Right cardiac atrium (tissue), 5 donors: ENCODE measurements at places on chromosomes 4 and X. TPM values are rescaled to one million over a fixed set of nuclear protein-coding genes. Genes with fewer than 3 reads are reported as not detected.

The CFP gene
- total RNA-seq = 7.3 TPM

The ERAS gene
- total RNA-seq = not detected

The TAF7L gene
- total RNA-seq = not detected

The LAMTOR3 gene
- total RNA-seq = 32.4 TPM

The FGG gene
- not detected for total RNA-seq

The ADH7 gene
- not detected for total RNA-seq

The GAGE12C gene
- total RNA-seq = not detected

The RTL5 gene
- total RNA-seq = 3.0 TPM

The MAGED2 gene
- 111 TPM for total RNA-seq

The ZAR1 gene
- total RNA-seq = not detected

The CHST7 gene
- total RNA-seq = 41.5 TPM

The CDKL2 gene
- total RNA-seq = 0.64 TPM

The PACRGL gene
- 12.6 TPM for total RNA-seq

The CA5B gene
- 7.5 TPM for total RNA-seq

The CT45A3 gene
- total RNA-seq = not detected

The MTMR1 gene
- total RNA-seq = 21.5 TPM

The HTR2C gene
- total RNA-seq = not detected

The NAA11 gene
- not detected for total RNA-seq

The PNMA6F gene
- not detected for total RNA-seq

The NUDT10 gene
- 0.17 TPM for total RNA-seq

The ERCC6L gene
- 0.11 TPM for total RNA-seq

The F8 gene
- 70.5 TPM for total RNA-seq

The FRAS1 gene
- 6.1 TPM for total RNA-seq

The ARSH gene
- not detected for total RNA-seq

The HPGDS gene
- 2.0 TPM for total RNA-seq

The SPACA5 gene
- total RNA-seq = not detected

The PDE6B gene
- total RNA-seq = 7.0 TPM

The RAB40A gene
- 0.49 TPM for total RNA-seq

The HSFX1 gene
- total RNA-seq = 2.9 TPM

The KLF8 gene
- 7.2 TPM for total RNA-seq

The NPNT gene
- total RNA-seq = 4.4 TPM

The FABP2 gene
- total RNA-seq = not detected

The EGFL6 gene
- total RNA-seq = not detected

The F8A3 gene
- 16.5 TPM for total RNA-seq

The PRR32 gene
- 2.5 TPM for total RNA-seq

The RPL36A gene
- 98.0 TPM for total RNA-seq

The TCP11X2 gene
- total RNA-seq = not detected

The GPC3 gene
- 9.9 TPM for total RNA-seq

The ODAM gene
- total RNA-seq = not detected

The LYAR gene
- total RNA-seq = 10.0 TPM

The ATP8A1 gene
- total RNA-seq = 25.6 TPM

The ADGRG4 gene
- not detected for total RNA-seq

The SHROOM4 gene
- 9.0 TPM for total RNA-seq

The C4orf54 gene
- total RNA-seq = 1.8 TPM

The LGI2 gene
- 6.6 TPM for total RNA-seq

The CITED1 gene
- not detected for total RNA-seq

The CPZ gene
- 1.1 TPM for total RNA-seq

The MAGEH1 gene
- 21.1 TPM for total RNA-seq

The GRIA2 gene
- total RNA-seq = not detected

The CORIN gene
- 226 TPM for total RNA-seq

The HERC5 gene
- 4.6 TPM for total RNA-seq

The DLG3 gene
- total RNA-seq = 15.1 TPM

The OTC gene
- 1.0 TPM for total RNA-seq

The GATA1 gene
- total RNA-seq = not detected
